ENCODE measurements at places on chromosomes 7 and 10.

DNA sequence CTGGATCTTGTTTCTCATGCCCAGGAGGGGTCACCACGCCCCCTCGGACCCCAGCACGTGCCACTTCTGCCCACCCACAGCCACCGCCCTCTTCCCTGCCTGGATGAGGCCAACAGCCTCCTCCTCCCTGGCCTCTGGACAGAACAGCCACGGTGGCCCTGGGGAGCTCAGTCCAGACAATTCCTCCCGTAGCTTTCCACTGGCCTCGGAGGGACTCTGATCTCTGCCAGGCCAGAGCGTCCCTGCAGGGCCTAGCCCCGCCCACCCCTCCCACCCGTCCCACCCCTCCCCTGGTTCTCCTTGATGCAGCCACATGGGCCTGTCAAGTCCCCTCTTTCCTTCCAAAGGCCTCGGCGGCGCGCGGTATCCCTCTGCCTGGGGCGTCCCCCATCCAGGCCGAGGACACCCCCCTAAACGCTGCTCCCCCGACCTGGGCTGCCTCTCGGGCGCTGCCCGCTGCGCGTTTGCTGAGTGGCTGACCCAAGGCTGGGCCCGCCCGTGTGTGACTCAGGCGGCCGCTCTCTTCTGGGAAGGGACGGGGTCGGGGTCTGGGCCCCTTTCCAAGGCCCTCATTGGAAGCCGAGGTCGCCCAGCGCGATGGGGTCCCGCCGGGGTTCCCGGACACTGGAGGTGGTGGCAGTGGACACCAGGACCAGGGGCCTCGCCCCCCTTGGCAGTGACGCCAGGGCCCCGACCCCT lies 557 bp downstream of the TMEM120A start:
- DNase-seq, result no peak

- no peak for DNase-seq
These were observed 353.4 kb downstream of the TNS3 start for GRCh38 chr7:47228386-47229014.

DNA sequence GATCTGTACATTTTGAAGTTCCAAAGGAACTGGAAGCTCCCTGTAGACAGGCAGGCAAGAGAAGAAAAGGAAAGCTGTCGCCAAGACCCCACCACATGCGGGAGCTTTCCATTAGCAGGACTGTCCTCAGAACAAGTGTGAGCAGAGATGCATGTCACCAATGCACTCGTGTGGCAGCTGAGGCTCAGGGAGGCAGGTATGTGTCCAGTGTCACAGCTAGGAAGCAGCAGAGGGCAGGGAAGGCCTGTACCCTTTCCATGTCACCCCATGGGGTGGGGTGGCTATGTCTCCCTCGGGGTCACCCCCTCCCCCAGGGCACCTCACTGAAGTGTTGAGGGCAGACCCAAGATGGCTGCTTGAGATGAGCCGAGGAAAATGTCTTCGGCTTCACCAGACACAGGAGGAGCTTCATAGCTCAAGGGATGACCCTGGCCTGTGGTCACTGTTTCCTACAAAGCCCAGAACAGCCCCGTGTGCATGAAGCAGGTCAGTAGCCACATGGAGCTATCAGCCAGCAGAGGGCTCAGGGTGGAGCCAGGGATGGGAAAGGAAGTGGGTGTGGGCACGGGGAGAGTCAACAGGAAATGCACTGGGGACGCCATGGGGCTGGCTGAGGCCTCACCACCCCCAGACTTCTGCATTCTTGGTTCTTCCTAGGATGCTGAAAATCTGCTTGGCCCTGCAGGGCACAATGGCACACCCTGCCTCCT lies 96.6 kb downstream of the FAM53B start:
- peak; percentile 28 for DNase-seq

GRCh38 chr10:47261121-47261520 lies 38.9 kb upstream of the GDF10 start:
- no peak for DNase-seq

DNA sequence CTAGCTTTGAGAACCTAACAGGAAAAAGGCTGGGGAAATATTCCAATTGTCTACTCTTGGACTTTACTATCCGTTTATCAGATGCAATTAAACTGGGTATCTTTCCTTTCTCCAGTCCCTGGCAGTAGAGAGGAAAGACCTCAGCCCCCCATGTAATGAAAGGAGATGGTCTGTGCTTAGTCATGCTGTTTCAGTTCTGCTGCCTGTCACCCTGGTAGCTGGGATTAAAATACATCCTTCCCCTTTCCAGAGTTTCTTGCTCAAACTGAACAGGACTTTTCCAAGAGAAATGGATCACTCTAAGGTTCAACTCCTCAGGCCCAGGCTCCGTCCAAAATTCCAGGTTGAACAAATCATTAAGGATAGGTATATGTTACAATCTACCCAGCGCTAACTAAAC lies 202.9 kb downstream of the PTEN start:
- DNase-seq, result no peak

GRCh38 chr10:49108656-49109055 lies 6.7 kb downstream of the VSTM4 start:
- DNase-seq, result no peak

- DNase-seq, result no peak
These were observed 19.7 kb downstream of the ZNF783 start for GRCh38 chr7:149281508-149282330.

GRCh38 chr7:22052674-22053365 lies 107.1 kb upstream of the CDCA7L start:
- no peak for DNase-seq

DNA sequence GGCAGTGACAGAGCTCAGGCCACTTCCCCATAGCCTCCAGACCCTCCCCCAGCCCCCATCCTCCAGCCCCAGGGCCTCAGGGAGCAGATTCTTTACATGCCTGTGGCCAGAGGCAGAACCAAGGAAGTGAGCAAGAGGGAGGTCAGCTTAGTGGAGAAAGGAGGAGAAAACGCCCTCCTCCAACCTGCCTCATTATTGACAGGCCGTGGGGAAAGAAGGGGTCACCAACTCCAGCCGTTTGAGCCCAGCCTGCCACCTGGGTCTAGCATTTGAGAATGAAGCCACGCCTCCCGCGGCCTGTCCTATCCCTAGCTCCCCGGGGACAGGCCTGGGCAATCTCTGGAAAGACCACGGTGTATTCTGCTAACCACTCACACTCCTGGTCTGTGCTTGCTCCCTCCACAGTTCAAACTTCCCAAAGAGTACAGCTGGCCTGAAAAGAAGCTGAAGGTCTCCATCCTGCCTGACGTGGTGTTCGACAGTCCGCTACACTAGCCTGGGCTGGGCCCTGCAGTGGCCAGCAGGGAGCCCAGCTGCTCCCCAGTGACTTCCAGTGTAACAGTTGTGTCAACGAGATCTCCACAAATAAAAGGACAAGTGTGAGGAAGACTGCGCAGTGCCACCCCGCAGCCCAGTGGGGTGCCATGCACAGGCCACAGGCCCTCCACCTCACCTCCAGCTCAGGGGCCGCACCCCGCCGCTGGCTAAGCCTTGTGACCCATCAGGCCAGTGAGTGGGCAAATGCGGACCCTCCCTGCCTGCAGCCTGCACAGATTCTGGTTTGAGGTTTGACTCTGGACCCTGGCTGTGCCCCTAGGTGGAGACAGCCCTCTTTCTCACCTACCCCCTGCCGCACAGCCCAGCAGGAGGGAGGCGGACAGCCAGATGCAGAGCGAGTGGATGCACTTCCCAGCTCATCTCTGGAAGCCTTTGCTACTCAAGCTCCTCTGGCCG lies 14.3 kb upstream of the TRIM8 start:
- DNase-seq, result no peak

Data from stimulated activated CD4-positive, alpha-beta T cell treated with anti-CD3 and anti-CD28 coated beads, Interleukin-15, amount 100 ng/mL, for 1 hour (primary cell).